ENCODE measurements at places on chromosomes 6 and 20.

- DNase-seq, result no peak
These were observed 296.9 kb downstream of the HIVEP2 start for GRCh38 chr6:142648036-142648451.

DNA sequence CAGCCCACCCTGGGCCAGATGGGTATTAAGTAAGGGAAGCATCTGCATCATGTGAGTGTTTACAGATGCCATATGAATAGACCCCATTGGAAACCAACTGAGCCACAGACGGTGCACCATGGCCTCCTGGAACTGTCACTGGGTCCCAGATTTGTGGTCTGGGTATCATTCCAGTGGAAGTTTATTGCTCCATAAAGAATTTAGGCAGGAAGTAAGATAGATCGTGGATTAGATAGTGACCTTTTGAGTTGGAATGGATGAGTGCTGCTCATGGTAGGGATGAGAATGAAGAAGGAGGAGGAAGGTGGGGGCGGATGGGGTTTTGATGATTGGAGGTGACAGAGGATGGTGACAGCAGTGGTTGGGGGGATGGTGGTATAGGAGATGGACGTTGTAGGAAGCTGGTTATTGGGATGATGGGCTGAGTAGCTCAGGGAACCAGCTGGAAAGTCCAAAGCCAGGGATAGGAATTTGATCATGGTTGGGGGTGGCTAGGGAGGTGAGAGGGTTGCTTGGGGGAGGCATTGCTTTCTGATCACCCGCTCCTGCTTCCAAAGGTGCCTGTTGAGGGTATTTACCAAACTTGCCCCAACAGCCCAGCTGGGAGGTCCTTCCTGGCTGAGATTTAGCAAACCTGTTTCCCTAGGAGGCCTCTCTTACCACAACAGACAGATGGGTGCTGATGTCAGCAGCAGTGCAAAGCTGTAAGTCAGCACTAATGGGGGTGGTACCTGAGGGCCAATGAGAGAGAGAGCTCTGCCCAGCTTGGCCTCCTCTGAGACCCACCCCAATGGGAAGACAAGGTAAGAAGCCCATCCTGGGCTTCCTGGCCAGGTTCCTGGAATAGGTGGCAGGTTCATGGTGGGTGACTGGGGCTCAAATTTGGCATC, 78.0 kb downstream of the VEGFA start:
- no peak for DNase-seq

- DNase-seq, result no peak
These were observed at the start of gene SYCP2 for GRCh38 chr20:59933296-59933848. Gene SYCP2 (minus strand): TSS chr20:59933637. CDS start chr20:59922413, 11,224 bp downstream.

- no peak for DNase-seq
These were observed 31.4 kb upstream of the TASP1 start for GRCh38 chr20:13670160-13670559.

DNA sequence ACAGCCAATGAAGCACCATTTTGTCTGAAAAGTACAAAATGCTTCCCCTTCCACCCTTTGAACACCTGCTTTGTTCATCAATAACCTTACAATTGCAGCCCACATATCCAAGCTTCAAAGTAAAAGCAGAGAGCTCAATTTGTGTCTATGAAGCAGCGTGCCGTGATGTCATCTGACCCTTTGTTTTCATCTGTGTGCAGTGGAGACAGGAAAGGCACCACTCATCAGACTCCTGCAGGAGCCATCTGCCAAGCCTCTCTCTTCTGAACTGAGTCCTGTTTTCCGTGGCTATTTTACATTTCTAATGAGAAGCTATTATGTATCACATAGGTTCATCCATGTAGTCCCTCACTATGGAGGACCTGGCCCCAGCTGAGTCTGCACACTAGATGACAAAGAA, 7.5 kb upstream of the LY86 start:
- no peak for DNase-seq

DNA sequence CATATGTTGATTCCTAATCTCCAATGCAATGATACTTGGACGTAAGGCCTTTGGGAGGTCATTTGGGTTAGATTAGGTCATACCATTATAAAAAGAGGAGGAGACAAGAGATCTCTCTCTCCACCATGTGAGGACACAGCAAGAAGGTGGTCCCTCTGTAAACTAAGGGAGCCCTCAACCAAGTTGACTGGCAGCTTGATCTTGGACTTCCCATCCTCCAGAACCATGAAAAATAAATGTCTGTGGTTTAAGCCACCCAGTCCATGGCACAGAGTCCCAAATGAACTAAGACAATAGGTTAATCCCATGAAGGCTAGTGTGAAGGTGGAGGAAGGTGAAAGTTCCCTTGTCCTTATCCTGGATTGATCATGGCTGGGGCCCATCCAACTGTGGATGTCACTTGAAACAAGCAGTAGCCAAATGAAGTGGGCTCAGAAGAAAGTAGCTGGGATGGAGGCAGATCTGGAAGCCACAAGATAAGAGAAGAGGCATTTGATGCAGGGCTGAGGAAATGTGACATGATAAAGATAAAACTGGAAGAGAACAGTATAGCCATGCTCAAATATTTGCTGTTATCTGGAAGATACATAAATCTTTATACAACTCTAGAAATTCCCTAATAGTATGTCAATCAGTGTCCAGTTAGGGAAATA, 99.9 kb downstream of the BANF2 start:
- no peak for DNase-seq

DNA sequence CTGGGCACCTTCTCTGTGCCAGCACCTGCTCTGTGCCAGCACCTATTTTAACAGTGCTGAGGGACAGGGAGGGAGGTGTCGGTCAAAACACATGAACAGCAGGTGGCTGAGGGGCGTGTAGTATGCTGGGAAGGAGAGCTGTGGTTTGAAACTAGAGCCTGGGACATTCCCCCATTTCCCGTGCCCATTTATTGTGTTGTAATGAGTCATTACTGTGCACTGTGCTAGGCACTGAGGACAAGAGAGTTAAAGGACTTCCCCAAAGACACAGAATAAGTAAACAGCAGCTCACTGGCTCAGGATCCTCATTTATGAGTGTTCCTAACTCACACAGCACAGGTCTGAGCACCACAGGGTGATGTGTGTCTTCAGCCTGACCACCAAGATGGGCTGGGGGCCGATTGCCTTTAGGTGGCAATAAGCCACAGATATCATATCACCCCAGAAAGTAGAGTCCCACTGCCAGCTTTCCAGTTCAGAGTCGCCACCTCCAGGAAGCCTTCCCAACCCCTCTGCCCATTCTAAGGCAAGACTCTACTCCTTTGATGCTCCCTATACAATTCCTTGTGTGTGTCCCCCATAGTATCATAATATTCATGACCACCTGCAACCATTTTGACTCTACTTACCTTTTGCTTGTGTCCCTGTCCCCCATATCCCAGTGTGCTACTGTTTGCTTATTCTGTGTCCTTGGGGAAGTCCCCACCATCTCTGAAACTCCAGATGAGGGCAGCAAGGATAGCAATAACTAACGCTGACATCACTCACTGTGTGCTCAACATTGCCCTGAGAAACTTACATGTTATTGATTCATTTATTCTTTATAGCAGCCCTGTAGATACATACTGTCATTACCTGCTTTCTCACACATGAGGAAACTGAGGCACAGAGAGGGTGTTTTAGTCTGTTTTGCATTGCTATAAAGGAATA, 87.3 kb downstream of the TOX2 start:
- no peak for DNase-seq

GRCh38 chr6:20237677-20238460, 25.6 kb upstream of the MBOAT1 start:
- DNase-seq, result no peak

- DNase-seq, result no peak
These were observed 126.8 kb upstream of the TNFAIP3 start for GRCh38 chr6:137740091-137740755.

DNA sequence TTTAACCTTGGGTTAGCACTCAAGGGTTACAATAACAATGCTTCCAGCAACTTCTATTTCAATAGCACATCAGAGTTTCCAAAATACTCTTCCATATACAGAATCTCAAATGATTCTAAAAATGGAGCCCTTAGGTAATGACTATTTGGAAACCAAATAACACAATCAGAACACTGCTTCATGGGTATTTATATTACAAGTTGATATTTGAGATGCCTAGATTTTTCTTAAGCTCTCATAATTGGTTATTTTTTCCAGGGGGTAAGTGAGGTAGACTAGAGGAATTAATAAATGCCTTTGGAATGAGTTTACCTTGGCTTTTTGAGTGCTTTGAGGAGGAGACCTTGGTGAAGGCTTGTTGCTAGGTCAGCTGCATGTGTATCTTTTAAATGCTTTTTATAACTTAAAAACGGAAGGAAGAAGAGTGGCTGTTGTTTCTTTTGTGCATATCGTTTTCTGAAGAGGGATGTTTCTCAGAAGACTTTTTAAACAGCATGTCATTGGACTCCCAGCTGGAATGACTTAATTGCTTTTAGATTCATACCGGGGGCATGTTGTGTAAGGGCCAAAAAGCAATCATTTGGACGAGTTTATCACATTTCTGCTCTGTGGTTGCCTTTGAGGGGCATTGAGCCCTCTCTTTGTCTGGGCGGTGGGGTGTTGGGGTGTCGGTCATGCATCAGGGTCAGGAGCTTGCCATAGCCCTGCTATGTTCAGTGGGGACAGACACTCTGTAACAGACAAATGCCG, 186.0 kb downstream of the DTNBP1 start:
- DNase-seq, result no peak

DNA sequence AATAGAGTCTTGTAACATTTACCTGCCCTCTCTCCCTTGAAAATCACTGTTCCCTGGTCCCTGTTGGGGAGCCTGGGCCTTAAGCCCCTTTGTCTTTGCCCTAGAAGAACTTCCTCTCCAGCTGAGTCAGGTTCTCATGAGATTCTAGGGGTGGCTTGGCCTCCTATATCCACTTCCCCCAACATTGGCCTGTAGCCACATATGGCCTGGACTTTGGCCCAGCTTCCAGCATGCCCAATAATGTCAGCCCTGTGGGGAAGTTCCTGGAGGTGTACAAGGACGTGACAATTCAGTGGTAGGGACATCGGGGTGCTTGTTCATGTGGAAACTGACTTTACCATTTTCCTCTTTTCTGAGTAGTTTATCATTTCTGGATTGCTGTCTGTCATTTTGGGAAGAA, 17.2 kb upstream of the MAS1L start:
- DNase-seq, result no peak

GRCh38 chr6:105432797-105433196, 29.9 kb upstream of the PREP start:
- DNase-seq, result no peak

DNA sequence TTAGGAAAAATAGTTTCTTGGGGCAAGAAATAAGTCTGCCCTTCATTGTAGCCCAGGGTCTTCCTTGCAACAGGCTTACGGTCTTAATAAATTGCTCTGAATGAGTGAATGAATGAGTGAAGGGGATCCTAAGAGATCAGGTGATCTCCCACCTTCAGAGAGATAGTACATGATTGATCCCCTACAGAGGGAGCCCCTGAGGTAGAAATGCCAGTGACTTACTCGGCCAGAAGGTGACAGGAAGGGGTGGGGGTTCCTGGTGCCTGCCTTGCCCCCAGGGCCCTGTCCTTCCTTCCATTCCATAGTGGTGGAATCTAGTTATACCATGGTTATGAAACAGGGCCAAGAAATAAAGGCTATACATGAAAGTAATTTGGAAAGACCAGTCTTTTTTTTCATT, 215.3 kb upstream of the SSTR4 start:
- DNase-seq, result no peak

GRCh38 chr20:31984981-31985471, 17.1 kb downstream of the XKR7 start:
- no peak for DNase-seq

DNA sequence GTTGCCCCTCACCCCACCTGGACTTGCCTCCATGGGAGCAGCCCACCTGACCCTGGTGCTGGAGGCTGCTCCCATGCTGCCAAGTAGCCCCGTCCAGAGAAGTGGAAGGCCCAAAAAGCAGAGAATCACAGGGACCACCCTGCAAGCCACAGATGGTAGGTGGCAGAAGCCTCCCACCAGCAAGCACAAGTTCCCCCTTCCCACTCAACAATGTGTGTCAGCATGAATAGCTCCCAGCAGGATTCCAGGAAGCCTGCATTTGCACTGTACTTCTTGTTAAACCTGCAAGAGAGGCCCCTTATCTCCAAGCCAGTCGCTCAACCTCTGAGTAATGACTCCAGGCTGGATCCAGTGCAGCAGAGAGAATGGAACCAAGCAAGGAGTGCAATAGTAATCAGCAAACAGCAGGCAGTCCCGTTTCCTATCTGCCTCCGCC, 180.8 kb upstream of the CST7 start:
- DNase-seq, result no peak

- no peak for DNase-seq
These were observed 81.8 kb downstream of the MLIP start for GRCh38 chr6:54192993-54193392.

- no peak for DNase-seq
These were observed 8.3 kb downstream of the NCR2 start for GRCh38 chr6:41343641-41344187.

GRCh38 chr6:3305216-3305565, 46.4 kb downstream of the PSMG4 start:
- no peak for DNase-seq

DNA sequence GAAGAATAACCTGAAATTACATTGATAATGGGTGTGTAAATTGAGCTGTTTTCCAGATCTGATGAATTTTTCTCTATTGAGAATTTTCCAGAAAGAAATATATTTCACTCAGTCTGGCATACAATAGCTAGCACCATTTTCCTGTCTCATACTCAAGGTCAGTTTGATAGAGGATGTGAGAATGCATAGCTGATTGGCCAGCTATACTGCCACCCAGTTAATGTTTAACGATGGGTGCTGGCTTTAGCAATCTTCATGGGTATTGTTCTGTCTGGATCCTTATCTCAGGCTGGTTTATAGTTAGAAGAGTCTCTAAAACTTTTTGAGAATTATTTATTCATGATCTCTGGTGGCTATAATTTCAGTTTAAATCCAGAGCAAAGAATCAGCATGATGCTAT, 147.4 kb downstream of the HDGFL1 start:
- DNase-seq, result no peak

- DNase-seq, result no peak
These were observed 107.6 kb downstream of the TMEM242 start for GRCh38 chr6:157215717-157216116.

GRCh38 chr6:157518397-157519250, 137.6 kb downstream of the ZDHHC14 start:
- no peak for DNase-seq

All from D721Med (cell line).